Glutamatergic neuron (in vitro differentiated cells): ENCODE measurements at places on chromosomes 7 and 10.
A peak's percentile ranks its signal among the peaks of the same experiment; 100 is the strongest.

- H3K36me3 ChIP-seq = peaks cover 4% of the 10 kb centered on the region
- peak overlapping the region; percentile 33 for H3K27ac ChIP-seq
- peaks cover 33% of the 10 kb centered on the region for H3K4me1 ChIP-seq
- peak overlapping the region; percentile 16 for H3K4me3 ChIP-seq
These were observed 139.4 kb downstream of the SVIL start for GRCh38 chr10:29495366-29495765.

DNA sequence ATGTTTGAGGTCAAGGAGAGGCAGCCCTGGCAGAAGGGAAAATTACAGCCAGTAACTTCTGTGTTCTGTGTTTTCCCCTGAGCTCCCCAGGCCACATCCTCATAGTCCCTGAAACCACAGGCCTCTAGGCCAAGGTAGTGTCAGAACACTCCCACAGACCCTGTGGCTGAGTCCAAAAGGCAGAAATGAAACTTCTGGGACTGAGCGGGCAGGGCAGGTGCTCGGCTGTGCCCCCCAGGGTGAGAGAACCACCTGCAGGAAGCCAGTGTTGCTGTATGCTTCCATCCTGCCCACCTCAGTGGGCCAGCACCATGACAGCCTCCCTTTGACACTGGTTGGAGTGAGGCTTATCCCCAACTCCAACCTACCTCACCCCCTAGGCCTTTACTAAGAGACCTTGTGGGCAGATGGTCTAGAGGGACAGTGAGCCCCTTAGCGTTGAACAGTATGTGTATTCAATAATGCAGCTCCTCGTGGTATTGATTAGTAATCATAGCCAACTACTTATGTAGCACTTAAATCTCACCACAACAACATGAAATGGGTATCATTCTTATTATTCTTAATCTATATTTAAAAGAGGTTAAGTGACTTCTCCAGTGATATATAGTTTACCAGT is 30.3 kb downstream of the PIK3CG start:
- DNase-seq = no peak
- no peak overlapping the region for H3K27ac ChIP-seq
- H3K4me1 ChIP-seq = peaks cover 3% of the 10 kb centered on the region
- peaks cover 1% of the 10 kb centered on the region for H3K27me3 ChIP-seq
- no peak overlapping the region for H3K4me3 ChIP-seq

GRCh38 chr10:102605712-102606111 is 38.6 kb upstream of the TRIM8 start:
- no peak overlapping the region for H3K27ac ChIP-seq
- H3K27me3 ChIP-seq = no peaks in the 10 kb centered on the region
- DNase-seq = no peak
- no peaks in the 10 kb centered on the region for H3K36me3 ChIP-seq
- no peak overlapping the region for H3K4me3 ChIP-seq

DNA sequence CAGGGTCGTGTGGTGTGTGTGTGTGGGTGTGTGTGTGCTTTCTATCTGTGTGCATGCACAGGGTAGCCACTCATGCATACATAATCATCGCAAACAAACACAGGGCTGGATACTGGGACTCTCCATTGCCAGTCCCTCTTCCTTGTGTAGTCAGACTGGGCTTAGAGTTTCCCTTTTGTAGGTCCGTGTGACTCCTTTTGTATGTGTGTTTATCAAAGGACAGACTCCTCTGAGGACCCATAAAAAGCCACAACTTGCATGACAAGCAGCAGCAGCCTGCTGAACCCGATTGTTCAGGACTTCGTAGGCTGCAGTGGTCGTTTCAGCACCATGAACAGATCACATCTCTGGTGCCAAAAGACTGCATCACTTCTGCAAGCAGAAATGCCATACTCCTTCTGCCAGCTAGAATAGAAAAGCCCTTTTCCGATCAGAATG is 895 bp downstream of the VSTM2A start:
- H3K4me1 ChIP-seq = peaks cover 5% of the 10 kb centered on the region
- peak overlapping the region; percentile 94 for H3K27ac ChIP-seq
- no peaks in the 10 kb centered on the region for H3K36me3 ChIP-seq
- DNase-seq = no peak

- no peak for DNase-seq
- H3K27me3 ChIP-seq = peaks cover 7% of the 10 kb centered on the region
- peaks cover 5% of the 10 kb centered on the region for H3K4me1 ChIP-seq
- H3K36me3 ChIP-seq = no peaks in the 10 kb centered on the region
- H3K27ac ChIP-seq = no peak overlapping the region
These were observed 4.7 kb downstream of the AFAP1L2 start for GRCh38 chr10:114399576-114399975.

GRCh38 chr7:29194594-29195427 is at the start of gene CHN2:
Gene CHN2 (plus strand): TSS chr7:29194775.
- peak; percentile 78 for DNase-seq
- H3K4me3 ChIP-seq = peak within 1 kb of the TSS; percentile 98
- peaks cover 47% of the 10 kb centered on the region for H3K4me1 ChIP-seq
- H3K27me3 ChIP-seq = peaks cover 18% of the 10 kb centered on the region

- peaks cover 10% of the 10 kb centered on the region for H3K4me1 ChIP-seq
- peaks cover 3% of the 10 kb centered on the region for H3K27me3 ChIP-seq
- H3K4me3 ChIP-seq = no peak overlapping the region
- H3K36me3 ChIP-seq = no peaks in the 10 kb centered on the region
- peak; percentile 88 for DNase-seq
These were observed 112.9 kb downstream of the COL13A1 start for GRCh38 chr10:69914398-69915214.

DNA sequence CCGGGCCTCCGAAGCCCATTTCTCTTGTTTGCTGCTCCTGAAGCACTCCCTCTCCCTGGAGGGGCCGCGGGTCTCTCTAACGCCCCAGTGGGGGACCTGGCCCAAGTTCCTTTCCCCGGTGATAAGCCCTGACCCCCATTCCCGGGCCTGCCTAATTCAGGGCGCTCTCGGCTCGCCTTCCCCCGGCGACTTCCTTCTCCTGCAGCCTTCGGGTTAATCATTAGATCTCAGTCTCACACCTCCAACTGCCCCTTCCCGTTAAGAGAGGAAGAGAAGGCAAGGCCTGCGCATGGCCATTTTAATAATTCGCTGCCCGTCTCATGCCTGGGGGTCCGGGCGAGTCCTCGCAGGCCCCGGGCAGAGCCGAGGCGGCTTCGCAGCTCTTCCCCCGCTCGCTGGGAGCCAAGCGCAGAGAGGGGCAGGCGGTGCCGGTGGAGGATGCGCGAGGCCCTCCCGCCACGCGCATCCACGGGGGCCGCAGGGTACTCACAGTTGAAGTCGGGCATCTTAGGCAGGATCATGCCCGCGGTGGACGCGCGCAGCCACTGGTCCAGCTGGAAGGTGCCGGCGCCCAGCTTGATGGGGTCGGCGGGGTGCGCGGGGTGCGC is 1.2 kb downstream of the MNX1 start:
- no peak for DNase-seq
- H3K4me1 ChIP-seq = peaks cover 5% of the 10 kb centered on the region
- H3K27ac ChIP-seq = no peak overlapping the region
- H3K27me3 ChIP-seq = peaks cover 38% of the 10 kb centered on the region

GRCh38 chr10:130045091-130045652 is 65.5 kb downstream of the C10orf143 start:
- peaks cover 2% of the 10 kb centered on the region for H3K4me1 ChIP-seq
- no peak overlapping the region for H3K4me3 ChIP-seq
- DNase-seq = no peak
- H3K36me3 ChIP-seq = no peaks in the 10 kb centered on the region
- no peak overlapping the region for H3K27ac ChIP-seq

GRCh38 chr7:2005786-2006185 is 227.0 kb downstream of the MAD1L1 start:
- peak overlapping the region; percentile 53 for H3K4me3 ChIP-seq
- no peaks in the 10 kb centered on the region for H3K36me3 ChIP-seq
- H3K4me1 ChIP-seq = peaks cover 25% of the 10 kb centered on the region
- DNase-seq = no peak
- peaks cover 7% of the 10 kb centered on the region for H3K27me3 ChIP-seq

GRCh38 chr7:27194686-27195379 is 5.1 kb downstream of the HOXA13 start:
- no peak overlapping the region for H3K4me3 ChIP-seq
- no peaks in the 10 kb centered on the region for H3K4me1 ChIP-seq
- peaks cover 3% of the 10 kb centered on the region for H3K36me3 ChIP-seq
- H3K27me3 ChIP-seq = peaks cover 38% of the 10 kb centered on the region

DNA sequence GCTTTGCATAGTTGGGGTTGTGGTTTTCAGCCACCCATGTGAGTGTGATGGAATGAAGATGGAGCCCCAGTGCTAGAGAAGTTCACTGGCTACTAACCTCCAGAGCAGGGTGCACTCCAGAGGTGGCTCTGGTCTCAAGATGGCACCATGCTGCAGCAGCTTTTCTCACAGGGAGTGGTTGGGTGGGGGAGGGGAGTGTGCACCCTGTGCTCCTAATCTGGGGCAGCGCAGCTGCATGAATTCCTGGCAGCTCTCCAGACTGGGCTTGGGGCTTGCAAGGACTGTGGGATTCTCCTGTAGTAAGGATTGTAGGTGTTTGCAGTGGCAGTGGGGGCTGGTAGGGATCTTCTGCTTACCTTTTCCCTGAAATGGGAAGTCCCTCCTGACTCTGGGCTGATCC is 23.7 kb downstream of the PHTF2 start:
- no peak overlapping the region for H3K4me3 ChIP-seq
- no peaks in the 10 kb centered on the region for H3K4me1 ChIP-seq
- peaks cover 3% of the 10 kb centered on the region for H3K27me3 ChIP-seq
- H3K27ac ChIP-seq = no peak overlapping the region
- peaks cover 28% of the 10 kb centered on the region for H3K36me3 ChIP-seq
- no peak for DNase-seq

- H3K4me3 ChIP-seq = no peak overlapping the region
- no peak for DNase-seq
- H3K27me3 ChIP-seq = peaks cover 6% of the 10 kb centered on the region
These were observed 42.1 kb upstream of the PLXNA4 start for GRCh38 chr7:132618271-132618955.

DNA sequence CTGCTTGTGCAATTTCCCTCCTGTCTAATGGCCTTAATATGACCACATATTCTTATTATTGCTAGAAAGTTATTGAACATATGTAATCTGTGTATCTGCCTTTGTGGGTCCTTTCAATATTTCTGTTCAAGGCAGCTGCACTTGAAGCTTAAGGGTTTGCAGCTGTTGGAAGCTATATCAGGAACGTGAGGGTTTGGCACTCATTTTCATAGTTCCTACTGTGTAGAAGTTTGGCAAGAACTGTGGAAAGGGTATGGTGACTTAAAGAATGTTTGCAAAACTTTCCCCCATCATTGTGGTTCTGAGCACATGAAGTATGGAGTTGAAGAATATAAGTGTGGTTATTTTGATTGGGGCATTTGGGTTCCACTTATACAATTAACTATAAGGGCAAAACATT is 144.7 kb upstream of the SEMA3A start:
- H3K4me3 ChIP-seq = no peak overlapping the region
- no peak for DNase-seq
- H3K27me3 ChIP-seq = no peaks in the 10 kb centered on the region
- peaks cover 8% of the 10 kb centered on the region for H3K4me1 ChIP-seq

DNA sequence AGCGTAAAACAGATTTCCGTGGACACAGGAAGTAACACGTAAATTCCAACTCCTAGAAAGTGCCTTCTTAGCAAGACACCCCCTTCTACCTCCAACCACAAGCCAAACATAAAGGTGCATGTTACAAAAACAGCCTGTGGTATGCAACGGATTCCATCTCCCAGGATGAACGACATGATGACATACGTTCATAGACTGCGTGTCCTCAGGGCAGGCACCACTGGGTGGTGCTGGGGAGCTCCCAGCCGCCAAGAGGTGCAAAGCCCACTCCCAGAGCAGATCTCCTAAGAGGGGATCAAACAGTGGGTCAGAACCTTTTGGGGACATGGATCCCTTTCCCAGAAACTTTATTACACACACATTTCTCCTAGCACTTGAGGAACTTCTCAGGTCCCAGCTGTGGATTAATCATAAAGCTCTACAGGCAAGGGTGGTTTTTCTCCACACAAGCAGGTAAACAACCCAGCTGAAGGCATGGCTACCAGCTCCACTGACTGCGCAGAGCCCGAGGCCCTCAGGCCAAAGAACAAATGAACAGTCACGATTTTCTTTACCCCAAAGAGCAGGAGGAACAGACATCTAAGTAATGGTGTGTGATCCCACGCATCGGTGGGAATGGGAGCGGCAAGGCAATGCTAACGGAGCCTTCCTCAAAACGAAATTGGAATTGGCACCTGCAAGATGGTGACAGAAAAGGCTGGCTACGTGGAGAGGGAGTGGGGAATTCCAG is 13.8 kb downstream of the PSAP start:
- peaks cover 54% of the 10 kb centered on the region for H3K4me1 ChIP-seq
- peak overlapping the region; percentile 81 for H3K27ac ChIP-seq
- no peaks in the 10 kb centered on the region for H3K36me3 ChIP-seq
- H3K27me3 ChIP-seq = peaks cover 7% of the 10 kb centered on the region
- H3K4me3 ChIP-seq = peak overlapping the region; percentile 80
- DNase-seq = peak; percentile 46

DNA sequence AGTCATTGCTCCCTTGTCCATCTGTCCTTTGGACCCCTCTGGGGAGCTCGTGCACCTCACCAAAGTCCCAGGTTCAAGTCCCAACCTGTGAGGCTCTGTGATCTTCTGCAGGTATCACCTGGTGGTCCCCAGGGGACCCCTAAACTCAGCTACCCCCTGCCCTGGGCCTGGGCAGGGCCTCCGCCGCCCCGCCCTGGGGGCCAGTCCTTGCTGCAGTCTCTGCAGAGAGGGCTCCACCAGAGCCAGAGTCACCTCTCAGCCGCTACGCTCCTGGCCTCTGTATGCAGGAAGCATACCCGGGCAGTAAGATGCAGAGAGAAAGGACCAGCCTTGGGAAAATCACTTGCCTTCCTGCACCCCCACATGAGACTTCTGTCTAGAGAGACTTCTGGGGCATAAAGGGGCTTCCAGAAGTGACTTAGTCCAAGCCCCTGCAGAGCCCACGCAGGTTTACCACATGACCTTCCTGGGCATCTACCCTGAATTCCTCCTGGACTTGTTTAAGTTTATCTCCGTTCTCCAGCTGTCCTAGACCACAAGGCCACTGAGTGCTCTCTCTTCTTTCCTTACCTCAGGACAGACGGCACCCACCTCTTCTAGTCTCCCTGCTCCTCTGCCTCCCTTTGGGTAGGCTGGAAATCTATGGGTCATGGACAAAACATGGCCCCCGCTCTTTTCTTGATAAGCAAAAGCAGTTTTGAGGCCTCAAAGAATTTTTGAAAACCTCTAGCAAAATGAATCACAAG is 21.2 kb downstream of the CALML5 start:
- no peak overlapping the region for H3K4me3 ChIP-seq
- DNase-seq = no peak
- no peaks in the 10 kb centered on the region for H3K36me3 ChIP-seq

DNA sequence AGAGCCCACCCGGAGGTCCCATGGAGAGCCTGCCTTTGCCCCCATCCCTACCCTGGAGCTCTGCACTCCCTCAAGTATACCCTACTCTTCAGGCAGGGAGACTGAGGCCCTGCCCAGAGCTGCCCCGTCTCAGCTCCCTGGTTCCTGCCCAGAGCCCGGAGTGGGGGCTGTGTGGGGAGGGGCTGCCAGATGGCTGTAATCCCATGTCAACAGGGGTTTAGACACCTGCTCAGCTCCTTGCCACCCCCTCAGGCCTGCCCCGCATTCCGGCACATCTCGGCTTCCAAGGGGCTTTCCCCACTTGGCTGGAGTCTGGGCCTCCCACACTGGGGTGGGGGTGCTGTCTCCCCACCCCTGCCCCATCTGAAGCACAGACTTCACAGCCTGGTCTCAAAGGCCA is 20.9 kb upstream of the LFNG start:
- no peak for DNase-seq
- H3K27me3 ChIP-seq = peaks cover 5% of the 10 kb centered on the region
- no peak overlapping the region for H3K27ac ChIP-seq
- H3K4me1 ChIP-seq = peaks cover 5% of the 10 kb centered on the region
- no peaks in the 10 kb centered on the region for H3K36me3 ChIP-seq
- no peak overlapping the region for H3K4me3 ChIP-seq

GRCh38 chr10:19096501-19097073 is 48.0 kb downstream of the MALRD1 start:
- no peak for DNase-seq
- H3K4me1 ChIP-seq = peaks cover 5% of the 10 kb centered on the region
- H3K27ac ChIP-seq = no peak overlapping the region
- H3K4me3 ChIP-seq = no peak overlapping the region
- H3K36me3 ChIP-seq = no peaks in the 10 kb centered on the region
